ENCODE measurements at places on chromosomes 7 and 10.

GRCh38 chr7:107996072-107996882 is 6.7 kb downstream of the LAMB1 start:
- no peak for DNase-seq

DNA sequence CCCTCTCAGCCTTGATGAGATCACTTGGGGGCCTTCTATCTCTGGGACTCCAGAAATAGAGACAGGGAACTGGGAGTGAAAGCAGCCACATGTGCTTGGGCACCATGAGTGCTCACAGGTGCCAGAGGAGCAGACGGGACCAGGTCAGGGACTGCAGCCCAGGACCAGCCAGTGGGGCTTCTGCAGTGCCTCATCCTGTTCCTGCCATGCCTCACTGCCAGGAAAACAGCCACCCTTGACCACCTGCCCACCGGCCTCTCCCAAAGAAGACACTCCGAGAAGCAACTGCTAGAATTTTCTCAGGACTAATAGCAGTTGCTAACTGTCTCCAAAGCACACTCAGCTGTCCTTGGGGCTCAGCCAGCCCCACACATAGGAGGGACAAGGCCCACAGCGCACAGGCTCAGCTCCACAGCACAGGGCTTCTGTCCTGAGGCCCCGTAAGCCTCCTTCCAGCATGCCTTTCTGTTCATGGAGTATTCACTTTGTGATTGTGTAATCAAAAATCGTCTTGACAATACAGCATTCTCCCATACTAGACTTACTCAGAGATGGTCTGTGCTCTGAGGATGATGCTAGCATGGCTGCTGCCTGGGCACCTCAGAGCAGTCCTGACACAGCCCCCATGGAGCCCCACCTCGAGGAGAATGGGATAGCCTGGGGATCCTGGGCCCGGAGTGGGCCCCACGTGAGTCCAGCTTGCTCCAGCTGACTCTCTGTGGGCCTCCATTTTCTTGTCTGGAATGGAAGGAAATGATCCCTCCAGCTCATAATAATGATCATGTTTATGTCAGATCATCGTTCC is 115.7 kb upstream of the RET start:
- DNase-seq = no peak

GRCh38 chr10:80523773-80524172 is 13.9 kb upstream of the SH2D4B start:
- DNase-seq = no peak

- DNase-seq = no peak
These were observed 31.0 kb downstream of the PHYH start for GRCh38 chr10:13268841-13269240.

- DNase-seq = no peak
These were observed 437.4 kb upstream of the GALNT17 start for GRCh38 chr7:70694434-70694970.

Measured in AG04449 (cell line).